ENCODE measurements at places on chromosomes 5 and 9. TPM values are rescaled to one million over a fixed set of nuclear protein-coding genes. Genes with fewer than 3 reads are reported as not detected.
A peak's percentile ranks its signal among the peaks of the same experiment; 100 is the strongest.

TMEM215 gene
- not detected for total RNA-seq

DNA sequence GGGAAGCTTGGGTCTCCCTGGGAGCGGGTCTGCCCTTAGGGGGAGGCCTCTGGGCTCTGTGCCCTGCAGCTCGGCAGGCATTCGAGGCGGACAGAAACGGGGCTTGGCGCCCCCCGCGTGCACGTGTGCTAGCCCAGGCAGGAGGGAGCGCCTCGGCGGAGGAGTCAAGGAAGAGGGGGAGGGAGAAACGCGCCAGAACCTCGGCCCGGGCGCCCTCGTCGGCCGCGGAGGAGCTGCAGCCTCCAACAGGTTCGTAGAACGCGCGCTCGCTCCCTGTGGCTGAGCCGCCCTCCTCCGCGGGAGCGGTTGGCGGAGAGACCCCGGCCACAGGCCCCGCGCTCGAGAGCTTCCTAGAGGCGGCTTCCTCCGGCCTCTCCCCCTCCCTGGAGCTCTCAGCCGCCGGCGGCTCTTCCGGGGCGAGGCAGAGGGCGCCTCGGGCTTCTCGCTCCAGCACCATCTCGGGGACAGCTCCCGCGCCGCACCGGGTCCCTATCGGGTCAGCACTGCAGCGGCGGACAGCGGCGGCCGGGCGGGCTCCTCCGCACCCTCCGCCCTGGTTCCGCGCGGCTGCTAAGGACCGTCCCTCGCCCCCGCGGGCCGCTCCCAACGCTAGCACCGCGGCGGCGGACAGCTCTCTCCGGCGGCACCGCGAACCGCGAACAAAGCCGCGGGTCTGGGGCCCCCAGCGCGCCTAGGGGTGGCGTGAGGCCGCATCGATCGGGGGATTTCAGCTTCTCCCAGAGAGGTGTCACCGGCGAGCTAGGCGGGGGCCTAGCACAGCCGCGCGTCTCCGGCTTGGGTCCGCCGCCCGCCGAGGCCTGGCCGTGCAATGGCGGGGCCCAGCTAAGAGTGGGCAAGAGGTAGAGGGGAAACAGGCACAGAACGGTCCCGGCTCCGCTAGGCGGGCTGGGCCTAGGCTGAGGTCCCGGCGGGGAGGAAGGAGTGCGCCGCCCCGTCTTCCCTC is 74.6 kb upstream of the CPLX2 start:
- H3K4me3 ChIP-seq = peak overlapping the region; percentile 17
- H3K36me3 ChIP-seq = no peaks in the 10 kb centered on the region
- no peak for DNase-seq
- H3K4me1 ChIP-seq = peaks cover 6% of the 10 kb centered on the region
- H3K27ac ChIP-seq = no peak overlapping the region

DNA sequence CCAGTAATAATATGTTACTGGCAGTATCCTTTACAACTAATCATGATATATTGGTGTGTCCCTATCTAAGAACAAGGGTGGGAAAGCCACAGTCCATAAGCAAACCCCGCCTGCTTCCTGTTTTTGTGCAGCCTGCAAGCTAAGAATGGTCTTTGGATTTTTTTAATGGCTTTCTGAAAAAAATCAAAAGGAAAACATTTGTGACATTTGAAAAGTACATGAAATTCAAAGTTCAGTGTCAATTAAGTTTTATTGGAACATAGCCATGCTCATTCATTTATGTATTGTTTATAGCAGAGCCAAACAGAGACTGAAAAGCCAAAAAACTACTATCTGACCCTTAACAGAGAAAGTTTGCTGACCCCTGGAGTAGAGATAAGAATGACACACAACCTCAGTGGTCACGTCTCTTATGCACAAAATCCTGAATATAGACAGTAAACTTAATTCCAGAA is 12.8 kb upstream of the TMEM245 start:
- no peak for DNase-seq
- H3K27ac ChIP-seq = no peak overlapping the region
- H3K4me1 ChIP-seq = no peaks in the 10 kb centered on the region
- no peaks in the 10 kb centered on the region for H3K27me3 ChIP-seq
- no peak overlapping the region for H3K4me3 ChIP-seq

- no peak overlapping the region for H3K27ac ChIP-seq
- no peak for DNase-seq
- H3K4me1 ChIP-seq = no peaks in the 10 kb centered on the region
- no peak overlapping the region for H3K4me3 ChIP-seq
These were observed 47.0 kb upstream of the CAST start for GRCh38 chr5:96615223-96615622.

DNA sequence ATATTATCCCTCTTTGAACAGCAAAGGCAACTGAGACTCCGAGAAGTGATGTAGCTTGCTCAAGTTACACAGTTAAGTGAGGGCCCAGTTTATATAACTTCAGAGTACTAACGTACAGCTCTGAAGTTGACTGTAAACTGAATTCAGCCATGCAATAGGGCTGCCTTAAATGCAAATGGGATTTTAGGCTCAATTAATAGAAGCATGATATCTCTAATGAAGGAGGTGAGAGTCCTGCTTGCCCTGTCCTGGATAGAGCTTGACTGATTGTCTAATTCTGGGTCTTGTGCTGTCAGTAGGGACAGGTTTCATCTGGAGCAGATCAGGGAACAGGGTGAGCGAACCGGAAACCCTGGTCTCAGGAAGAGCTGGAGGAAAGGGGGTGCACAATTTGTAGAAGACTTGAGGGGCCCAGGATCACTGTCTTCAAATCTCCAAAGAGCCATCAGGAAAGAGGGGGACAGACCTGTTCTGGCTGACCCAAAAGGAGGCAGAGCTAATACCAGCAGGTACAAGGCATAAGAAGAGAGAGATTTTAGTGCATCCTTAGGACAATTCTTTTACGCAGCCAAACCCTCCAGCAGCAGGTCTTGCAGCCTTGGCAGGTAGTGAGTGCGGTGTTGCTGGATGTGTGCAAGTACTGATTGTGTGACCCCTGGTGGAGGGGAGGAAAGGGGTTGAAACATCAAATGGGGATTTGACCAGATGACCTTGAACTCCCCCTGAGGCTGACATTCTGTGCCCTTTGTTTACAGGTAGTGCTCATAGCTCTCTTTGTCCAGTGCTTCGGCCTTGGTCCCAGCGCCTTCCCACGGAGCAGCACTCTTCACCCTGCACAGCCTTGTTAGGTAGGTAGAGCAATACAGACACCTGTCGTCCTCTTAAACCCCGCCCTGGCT is 13.0 kb downstream of the GSN start:
- no peaks in the 10 kb centered on the region for H3K36me3 ChIP-seq
- H3K27ac ChIP-seq = peak overlapping the region; percentile 99
- peaks cover 95% of the 10 kb centered on the region for H3K4me1 ChIP-seq
- no peak overlapping the region for H3K4me3 ChIP-seq
- no peak for DNase-seq
- H3K27me3 ChIP-seq = no peaks in the 10 kb centered on the region

GRCh38 chr5:141565826-141566570 is 52.8 kb downstream of the DIAPH1 start:
- no peaks in the 10 kb centered on the region for H3K27me3 ChIP-seq
- peaks cover 6% of the 10 kb centered on the region for H3K4me1 ChIP-seq
- peak overlapping the region; percentile 45 for H3K27ac ChIP-seq

DNA sequence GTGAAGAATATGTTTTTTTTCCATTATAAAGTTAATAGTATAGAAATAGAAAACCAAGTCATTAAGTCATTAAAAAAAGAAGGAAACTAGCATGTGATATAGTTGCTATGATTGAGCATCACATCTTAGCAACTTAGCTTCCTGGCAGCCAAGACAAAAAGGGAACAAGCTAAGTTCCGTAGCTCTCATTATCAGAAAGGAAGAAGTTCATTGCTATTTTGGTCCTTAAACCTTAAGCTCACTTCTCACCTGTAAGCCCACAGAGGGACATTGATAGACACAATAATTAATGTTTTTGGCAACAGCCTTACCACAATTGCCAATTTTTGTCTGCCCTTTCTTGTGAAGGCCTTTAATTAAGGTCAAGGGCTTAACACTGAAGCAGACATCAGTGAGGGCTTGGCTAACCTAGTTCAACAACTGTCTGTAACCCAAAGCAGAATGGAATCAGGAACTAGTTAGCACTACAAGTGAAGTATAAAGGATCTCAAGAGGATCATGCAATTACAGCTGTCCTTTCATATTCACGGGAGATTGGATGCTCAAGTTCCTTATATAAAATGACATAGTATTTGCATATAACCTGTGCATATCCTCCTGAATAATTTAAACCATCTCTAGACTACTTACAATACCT is 24.0 kb upstream of the KLF4 start:
- no peak overlapping the region for H3K4me3 ChIP-seq
- no peaks in the 10 kb centered on the region for H3K27me3 ChIP-seq
- no peaks in the 10 kb centered on the region for H3K4me1 ChIP-seq
- H3K27ac ChIP-seq = no peak overlapping the region
- no peaks in the 10 kb centered on the region for H3K36me3 ChIP-seq

- H3K27me3 ChIP-seq = no peaks in the 10 kb centered on the region
- no peak for DNase-seq
- no peaks in the 10 kb centered on the region for H3K36me3 ChIP-seq
- no peak overlapping the region for H3K27ac ChIP-seq
- H3K4me3 ChIP-seq = no peak overlapping the region
- H3K4me1 ChIP-seq = no peaks in the 10 kb centered on the region
These were observed 18.8 kb upstream of the STING1 start for GRCh38 chr5:139501381-139501780.

DNA sequence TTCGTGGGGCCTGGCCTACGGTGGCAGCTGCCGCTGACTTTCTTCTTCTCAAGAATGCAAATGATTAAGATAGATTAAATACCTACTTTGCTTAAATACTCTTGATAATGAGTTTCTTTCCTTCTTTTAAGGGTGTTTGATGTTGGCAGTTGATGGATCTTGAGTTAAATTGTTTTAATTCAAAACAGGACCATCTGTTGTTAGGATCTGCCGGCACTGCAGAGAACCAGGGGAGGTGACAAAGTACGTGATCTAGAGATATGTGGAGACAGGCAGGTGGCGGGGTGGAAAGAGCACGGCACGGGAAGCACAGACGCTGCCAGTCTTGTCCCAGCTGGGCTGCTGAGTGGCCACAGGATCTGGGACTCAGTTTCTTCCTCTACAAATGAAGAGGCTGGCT is 37.9 kb downstream of the MED27 start:
- no peak for DNase-seq
- H3K27me3 ChIP-seq = no peaks in the 10 kb centered on the region
- H3K27ac ChIP-seq = no peak overlapping the region
- H3K4me3 ChIP-seq = no peak overlapping the region
- H3K36me3 ChIP-seq = no peaks in the 10 kb centered on the region
- peaks cover 12% of the 10 kb centered on the region for H3K4me1 ChIP-seq

- peak; percentile 99 for DNase-seq
- no peaks in the 10 kb centered on the region for H3K27me3 ChIP-seq
- peak overlapping the region; percentile 94 for H3K27ac ChIP-seq
- no peaks in the 10 kb centered on the region for H3K36me3 ChIP-seq
These were observed 65.3 kb downstream of the CSNK1A1 start for GRCh38 chr5:149485655-149486615.

NCS1 gene
- total RNA-seq = 31.6 TPM

BTNL3 gene
- total RNA-seq = not detected

GRCh38 chr5:156824800-156825199 is 25.3 kb upstream of the PPP1R2B start:
- H3K27ac ChIP-seq = no peak overlapping the region
- H3K4me3 ChIP-seq = no peak overlapping the region
- DNase-seq = no peak
- H3K27me3 ChIP-seq = no peaks in the 10 kb centered on the region

CATSPER3 gene
- total RNA-seq = 0.69 TPM

SLC46A2 gene
- total RNA-seq = not detected
